ENCODE measurements at places on chromosomes 6 and 20.
A peak's percentile ranks its signal among the peaks of the same experiment; 100 is the strongest.

GRCh38 chr6:136226027-136226673 is 24.0 kb downstream of the MTFR2 start:
- DNase-seq = peak; percentile 68

DNA sequence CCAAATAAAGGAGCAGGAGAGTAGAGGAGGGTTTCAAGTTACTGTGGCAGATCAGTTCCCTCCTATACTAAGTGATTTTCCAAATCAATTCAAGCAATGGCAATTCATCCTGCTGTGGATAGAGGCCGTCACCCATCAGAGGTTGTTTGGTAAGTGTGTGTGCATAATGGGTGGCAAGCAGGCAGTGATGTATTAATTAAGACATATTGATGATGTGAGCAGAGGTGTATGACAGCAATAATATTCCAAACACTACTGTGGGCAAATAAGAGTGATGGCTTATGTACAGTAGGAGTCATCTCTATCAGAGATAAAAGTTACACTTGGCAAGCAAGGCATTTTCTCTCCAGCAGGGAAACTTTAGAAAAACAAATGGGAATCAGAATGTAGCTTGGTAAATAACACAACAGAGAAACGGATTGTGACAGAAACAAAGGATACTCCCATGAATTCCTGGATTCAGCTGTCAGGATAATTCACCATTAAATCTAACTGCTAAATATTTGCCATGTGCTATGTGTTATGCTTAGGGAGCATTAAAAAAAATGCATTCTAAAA is 196.3 kb downstream of the KHDC1L start:
- no peak for DNase-seq

DNA sequence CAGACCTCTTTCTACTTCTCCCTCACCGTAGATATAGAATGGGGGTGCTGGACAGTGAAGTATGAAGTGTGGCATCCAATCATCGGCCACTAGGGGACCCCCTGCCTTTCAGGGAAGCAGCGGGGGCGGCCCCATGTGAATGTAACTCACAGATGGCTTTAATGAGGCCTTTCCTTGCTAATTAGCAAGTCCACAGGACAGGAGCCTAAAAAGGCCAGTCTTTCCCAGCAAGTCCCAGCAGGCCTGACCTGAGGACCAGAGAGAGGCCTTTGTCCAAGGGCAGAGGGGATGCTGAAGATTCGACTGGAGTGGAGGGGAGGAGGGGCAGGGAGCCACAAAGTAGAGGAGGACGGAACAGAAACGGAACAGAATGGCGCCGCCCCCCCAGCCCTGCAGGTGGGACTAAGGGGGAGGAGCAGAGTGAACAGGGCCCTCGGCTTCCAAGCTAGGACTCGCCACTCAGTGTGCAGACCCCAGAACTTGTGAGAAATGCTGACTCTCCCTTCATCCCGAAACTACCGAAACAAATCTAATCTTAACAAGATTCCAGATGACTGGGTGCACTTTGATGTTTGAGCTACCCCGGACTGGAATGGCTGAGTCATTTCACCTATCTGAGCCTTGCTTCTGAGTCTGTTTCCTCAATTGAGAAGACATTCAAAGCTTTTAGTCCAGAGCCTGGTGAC is 5.8 kb downstream of the C6orf132 start:
- no peak for DNase-seq

GRCh38 chr6:62652692-62653328 is 366.8 kb upstream of the KHDRBS2 start:
- no peak for DNase-seq

DNA sequence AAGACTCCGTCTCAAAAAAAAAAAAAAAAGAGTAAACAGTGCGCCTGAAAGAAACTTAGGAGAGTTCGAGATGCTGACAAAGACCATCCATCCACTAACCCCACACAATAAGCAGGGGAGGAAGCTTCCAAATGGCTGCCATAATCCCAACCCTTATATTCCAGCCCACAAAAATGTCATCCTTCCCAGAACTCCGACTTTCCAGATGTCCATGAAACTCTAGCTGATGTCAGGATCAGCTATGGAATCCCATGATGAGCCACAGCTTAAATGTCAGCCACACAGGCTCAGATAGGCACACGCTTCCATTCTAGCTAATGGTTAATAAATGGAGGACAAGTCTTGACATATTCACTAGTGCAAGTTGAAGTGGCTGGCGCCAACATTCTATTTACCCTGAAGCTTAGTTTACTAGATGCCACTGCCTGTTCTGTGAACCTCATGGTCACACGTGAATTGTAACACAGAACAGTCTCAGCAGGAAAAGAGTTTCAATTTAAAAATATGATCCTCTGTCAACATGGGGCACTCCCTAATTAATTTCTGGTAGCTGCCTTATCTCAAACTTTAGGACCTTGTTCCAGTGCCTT is 75.5 kb downstream of the FOXF2 start:
- DNase-seq = peak; percentile 71

DNA sequence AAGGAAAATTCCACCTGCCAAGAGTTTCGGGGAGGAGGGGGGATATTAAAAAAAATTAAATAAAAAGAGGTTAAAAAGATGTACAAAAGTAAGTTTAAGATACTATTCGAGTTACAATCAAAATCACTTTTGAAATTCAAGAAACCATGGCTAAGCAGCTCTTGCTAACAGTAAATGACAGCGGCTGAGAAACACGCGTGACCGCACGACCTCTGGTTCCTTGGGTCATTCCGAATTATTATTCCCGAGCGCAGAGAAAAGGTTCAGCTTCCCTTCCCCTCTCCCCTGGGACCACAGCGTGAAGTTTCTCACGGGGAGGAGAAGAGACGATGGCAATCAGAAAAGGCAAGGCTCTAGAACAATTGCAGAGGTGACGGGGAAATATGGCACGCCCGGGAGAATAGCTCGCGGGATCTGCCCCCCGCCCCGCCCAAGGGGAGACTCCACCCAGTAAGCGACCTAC is 496 bp downstream of the TMEM242 start:
- DNase-seq = no peak

DNA sequence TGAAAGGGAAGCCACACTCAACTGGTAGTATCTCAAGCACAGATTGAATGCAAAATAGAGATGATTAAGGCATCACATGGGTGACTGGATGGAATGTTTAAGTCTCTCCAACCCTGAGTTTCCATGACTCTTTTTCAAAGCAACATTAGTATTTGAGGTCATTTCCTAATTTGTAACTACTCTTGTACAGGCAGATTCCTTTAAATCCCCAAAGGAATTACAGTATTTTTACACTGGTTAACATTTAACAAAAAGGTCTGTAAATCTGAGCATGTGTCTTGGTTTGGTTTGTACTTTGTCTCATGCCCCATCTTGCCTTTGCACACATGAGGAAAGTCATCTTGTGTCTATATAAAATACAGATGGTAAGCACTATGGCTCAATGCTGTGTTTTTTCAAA is 15.1 kb downstream of the RMND1 start:
- no peak for DNase-seq

- no peak for DNase-seq
Measured at GRCh38 chr20:59589086-59589684, 15.2 kb upstream of the PHACTR3 start.

GRCh38 chr20:37359836-37360235 is 13.9 kb downstream of the SRC start:
- no peak for DNase-seq

GRCh38 chr20:31676609-31676989 is 38.9 kb downstream of the COX4I2 start:
- DNase-seq = no peak

GRCh38 chr6:13924949-13925881 is at the start of gene RNF182:
RNF182 (plus strand) TSS chr6:13924952; CDS start chr6:13977120, 52,168 bp downstream.
- DNase-seq = peak; percentile 65

GRCh38 chr6:138101946-138102731 is 5.1 kb downstream of the PERP start:
- DNase-seq = no peak

DNA sequence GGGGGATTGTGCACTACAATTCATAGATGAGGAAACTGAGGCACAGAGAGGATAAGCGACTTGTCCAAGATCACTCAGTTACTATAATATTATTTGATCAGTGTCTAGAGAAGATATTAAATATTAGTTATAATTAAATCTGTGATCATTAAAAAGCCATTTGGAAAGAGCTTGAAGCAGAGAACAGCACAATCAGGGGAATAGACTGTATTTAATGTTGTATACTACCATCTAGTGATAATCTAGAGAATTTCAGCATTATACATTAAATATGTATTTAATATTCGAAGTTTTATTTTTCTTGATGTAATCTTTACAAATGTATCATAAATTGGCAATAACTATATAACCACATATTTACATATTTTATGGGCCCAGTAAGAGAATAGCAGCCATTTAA is 20.1 kb upstream of the MTCL3 start:
- DNase-seq = peak; percentile 71

DNA sequence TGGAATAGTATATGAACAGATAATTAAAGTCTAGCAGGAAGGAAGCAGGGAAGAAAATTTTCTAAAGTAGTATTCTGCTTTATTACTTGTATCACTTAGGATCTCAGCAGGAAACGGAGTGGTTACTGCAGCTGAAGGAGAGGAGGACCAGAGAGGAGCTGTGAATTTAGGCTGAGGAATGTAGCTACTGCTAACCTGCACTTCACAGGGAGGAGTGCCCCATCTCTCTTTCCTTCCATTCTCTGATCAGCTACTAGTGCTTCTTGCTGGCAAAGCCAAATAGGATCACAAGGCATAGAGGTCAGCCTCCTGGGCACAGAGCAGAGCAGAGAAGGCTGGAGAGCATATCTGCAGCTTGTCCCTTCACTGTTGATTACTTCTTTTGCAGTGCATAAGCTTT is 205.3 kb upstream of the ASCC3 start:
- no peak for DNase-seq

- DNase-seq = no peak
Measured at GRCh38 chr6:38730140-38730862, 15.2 kb downstream of the DNAH8 start.

DNA sequence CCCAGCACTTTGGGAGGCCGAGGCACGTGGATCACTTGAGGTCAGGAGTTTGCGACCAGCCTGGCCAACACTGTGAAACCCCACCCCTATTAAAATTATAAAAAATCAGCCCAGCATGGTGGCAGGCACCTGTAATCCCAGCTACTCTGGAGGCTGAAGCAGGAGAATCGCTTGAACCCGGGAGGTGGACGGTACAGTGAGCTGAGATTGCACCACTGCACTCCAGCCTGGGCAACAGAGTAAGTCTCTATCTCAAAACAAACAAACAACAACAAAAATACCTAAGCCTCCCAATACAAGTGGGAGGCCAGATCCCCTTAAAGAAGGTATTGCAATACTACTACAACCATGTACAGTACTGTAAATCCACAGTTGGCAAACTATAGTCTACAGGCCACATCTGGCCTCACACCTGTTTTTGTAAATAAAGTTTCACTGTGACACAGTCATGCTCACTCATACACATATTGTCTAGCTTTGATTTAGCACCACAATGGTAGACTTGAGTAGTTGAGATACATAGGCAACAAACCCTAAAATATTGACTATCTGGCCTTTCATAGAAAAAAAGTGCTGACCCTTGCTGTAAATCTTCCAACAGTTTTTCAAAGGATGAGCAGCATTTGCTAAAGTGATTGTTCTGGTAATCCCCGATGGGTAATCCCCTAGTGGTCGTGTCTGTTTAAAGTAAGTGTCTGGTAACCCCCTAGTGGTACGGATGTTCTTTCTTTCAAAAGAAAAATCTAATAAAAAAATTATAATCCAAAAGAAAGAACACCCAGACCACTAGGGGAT is 202.0 kb downstream of the RNGTT start:
- no peak for DNase-seq

- no peak for DNase-seq
Measured at GRCh38 chr6:11212664-11213063, 19.8 kb downstream of the NEDD9 start.

DNA sequence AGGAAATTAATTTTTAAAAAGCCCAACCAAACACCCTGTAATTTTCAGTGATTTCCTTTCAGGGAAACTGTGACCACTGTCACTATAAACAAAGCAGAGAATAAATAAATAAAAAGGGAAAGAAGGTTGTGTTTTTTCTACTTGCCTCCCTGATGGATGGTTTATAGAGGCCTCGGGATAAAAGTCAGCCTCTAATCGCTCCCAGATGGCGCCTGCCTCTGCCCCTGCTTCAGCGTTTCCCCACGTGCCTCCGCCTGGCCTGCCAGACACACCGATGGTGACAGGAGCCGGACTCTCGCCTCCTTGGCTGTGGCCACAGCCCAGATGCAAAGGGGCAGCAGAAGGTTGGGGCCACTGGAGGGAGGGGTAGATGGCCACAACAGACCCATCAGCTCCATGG is 327.7 kb downstream of the CDC5L start:
- DNase-seq = no peak

- no peak for DNase-seq
Measured at GRCh38 chr6:3584606-3585005, 127.8 kb upstream of the SLC22A23 start.

- DNase-seq = no peak
Measured at GRCh38 chr20:25206063-25206403, 10.5 kb downstream of the ENTPD6 start.

- no peak for DNase-seq
Measured at GRCh38 chr6:25316626-25317025, 37.5 kb downstream of the CARMIL1 start.

DNA sequence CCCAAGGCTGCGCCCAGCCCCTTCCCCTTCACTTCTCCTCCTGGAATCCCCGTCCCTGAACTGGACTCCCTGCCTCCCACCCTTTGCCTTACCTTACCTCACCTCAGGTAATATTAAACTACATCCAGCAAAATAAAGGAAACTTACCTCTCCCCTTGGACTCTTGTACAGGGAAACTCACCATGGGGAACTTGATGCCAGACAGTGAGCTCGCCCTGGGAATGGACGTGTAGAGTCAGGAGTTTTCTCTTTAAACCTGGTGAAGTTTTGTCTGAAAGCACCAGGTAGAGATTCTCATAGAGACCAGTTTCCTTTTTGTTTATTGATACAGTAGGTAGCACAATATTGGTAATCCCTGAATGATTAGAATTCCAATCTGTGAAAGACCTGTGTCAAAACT is 544 bp upstream of the HLA-C start:
- DNase-seq = no peak

DNA sequence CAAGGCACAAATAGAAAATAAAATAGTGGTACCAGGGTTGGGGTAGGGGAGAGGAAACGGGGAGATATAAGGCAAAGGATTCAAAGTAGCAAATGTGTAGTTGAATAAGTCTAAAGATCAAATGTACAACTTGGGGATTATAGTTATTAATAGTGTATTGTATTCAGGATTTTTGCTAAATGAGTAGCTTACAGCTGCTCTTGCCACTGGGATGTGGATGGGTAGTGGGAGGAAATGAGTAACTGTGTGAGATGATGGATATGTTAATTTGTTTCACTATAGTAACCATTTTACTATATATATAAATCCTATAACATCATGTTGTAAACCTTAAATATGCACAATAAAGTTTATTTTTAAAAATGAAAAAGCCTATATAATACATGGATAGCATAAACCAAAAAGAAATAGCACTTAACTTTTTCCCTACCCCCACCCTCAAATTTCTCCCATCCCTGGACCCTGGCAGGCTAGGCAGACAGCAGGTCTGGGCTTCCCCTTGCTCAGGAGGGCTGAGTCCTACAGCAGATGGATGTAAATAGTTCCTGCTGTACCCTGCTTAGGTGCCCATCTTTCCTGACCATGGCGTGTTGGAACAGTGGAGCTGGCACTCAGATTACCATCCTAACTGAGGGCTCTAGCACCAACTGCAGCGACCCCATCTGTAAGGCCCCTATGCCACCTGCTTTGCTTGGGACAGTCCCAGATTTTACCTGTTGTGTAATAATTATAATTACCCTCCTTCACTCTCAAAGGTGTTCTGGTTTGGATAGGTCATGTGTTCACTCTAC is 28.6 kb upstream of the PBOV1 start:
- DNase-seq = no peak

GRCh38 chr6:168583821-168584220 is 142.8 kb downstream of the SMOC2 start:
- DNase-seq = peak; percentile 60

GRCh38 chr20:23625236-23625964 is 12.4 kb downstream of the CST3 start:
- DNase-seq = no peak
